Substantia nigra (tissue), 51 donors: ENCODE measurements at places on chromosomes 1 and 21.
A peak's percentile ranks its signal among the peaks of the same experiment; 100 is the strongest.

GRCh38 chr21:33478935-33479678, 667 bp downstream of the TMEM50B start:
- DNase-seq = peak; percentile 7

- DNase-seq = no peak
Observed at GRCh38 chr1:30738040-30738714, 14.8 kb upstream of the MATN1 start.

DNA sequence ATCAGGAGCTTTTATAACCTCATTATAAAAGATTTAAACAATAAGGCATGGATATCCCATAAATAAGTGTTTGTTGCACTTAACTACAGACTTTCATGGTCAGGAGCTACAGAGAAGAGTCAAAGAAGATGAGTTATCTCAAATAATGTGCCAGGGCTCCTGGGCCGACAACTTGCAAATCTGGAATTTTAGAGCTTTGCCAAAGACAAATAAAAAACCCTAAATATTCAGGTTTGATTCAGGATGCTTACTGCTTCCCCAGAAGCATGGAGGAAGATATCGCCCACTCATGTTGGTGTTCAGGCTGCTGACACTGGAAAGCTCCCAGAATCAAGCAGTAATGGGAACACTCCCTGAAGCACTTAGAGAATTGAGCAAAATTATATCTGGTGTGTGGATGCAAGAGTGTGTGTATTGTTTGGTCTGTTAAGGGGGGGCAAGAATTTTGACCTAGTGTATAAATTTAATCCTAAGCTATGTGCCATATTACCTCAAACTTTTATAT, 176.9 kb upstream of the ESRRG start:
- no peak for DNase-seq

GRCh38 chr21:43340491-43341377, 86.2 kb downstream of the SIK1 start:
- DNase-seq = no peak

DNA sequence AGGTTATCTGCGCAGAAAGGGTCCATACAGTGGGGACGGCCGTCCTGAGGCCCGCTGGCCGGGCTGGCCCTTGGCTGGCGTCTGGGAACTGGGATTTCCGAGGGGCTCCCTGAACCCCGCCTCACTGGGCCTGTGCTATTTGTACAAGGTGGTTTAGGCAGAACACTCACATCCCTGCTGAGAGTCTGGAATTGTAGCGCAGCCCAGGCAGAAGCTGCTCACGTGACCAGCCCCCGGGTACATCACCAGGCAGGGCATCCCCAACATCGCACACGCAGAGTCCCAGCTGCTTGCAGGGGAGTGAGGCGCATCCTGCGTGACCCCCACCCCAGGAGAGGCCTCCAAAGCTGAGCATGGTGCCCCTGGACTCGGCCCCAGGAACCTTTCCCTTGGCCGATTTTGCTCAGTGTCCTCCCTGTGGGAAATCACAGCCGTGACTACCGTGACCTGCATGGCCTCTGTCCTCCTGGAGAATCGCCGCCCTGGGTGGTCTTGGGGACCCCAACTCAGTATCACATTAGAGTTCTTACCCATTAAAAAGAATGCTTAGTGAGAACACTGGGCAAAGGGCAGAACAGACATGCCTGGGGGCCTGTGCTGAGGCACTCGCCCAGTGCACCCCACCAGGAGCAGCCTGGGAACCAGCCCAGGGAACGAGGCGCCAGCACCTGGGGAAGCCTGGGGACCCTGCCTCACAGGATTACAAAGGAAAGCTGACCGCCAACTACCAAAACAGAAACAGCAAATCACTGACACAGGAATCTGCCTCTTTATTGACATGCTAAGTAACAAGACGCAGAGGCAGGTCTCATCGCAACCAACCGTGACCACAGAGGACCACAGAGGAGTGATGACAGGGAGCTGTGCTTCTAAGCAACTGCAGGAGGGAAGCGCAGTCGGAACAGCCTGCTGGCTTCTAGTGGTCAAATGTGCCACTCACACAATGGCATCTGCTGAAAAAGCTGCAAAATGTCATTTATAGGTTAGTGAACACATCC, 33.5 kb downstream of the UBE2G2 start:
- no peak for DNase-seq

DNA sequence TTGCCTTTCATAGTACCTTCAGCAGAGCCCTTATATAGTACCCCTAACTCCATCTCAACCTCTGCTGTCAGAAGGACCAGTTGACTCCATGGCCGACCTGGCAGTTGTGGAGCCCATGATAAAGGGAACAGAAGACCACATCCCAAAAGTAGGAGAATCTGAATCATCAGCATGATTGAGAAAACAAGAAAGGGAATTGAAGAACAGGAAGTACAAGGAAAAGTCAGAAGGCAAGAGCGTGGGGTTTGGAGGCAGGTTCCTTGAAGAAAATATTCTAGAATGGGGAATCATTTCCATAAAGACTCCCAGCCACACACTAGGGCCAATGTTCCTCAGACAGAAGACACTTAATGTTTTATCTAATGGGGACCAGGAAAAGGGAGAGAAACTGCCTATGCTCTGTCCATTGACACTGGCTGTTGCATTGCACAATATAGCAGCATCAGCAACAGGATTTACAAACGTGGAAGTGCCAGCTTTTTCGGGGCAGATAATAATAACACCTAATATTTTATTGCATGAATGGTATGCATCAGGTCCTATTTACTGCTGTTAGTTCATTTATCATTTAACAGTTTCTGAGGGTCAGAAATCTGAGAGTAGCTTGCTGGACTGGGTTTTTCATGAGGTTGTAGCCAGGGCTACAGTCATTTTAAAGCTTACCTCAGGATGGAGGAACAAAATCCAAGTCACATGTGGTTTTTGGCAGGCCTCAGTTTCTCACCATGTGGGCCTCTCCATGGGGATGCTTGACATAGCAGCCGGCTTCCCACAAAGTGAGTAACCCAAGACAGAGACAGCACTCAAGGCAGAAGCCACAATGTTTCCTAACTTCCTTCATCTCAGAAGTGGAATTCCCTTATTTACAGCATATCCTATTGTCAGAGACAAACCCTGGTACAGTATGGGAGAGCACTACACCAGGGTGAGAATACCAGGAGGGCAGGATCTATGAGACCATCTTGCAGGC, 483.4 kb downstream of the PLPP3 start:
- DNase-seq = no peak

GRCh38 chr1:44860331-44860730, 17.3 kb upstream of the PTCH2 start:
- DNase-seq = no peak

- DNase-seq = no peak
Observed at GRCh38 chr1:202233804-202234203, 40.2 kb downstream of the LGR6 start.

DNA sequence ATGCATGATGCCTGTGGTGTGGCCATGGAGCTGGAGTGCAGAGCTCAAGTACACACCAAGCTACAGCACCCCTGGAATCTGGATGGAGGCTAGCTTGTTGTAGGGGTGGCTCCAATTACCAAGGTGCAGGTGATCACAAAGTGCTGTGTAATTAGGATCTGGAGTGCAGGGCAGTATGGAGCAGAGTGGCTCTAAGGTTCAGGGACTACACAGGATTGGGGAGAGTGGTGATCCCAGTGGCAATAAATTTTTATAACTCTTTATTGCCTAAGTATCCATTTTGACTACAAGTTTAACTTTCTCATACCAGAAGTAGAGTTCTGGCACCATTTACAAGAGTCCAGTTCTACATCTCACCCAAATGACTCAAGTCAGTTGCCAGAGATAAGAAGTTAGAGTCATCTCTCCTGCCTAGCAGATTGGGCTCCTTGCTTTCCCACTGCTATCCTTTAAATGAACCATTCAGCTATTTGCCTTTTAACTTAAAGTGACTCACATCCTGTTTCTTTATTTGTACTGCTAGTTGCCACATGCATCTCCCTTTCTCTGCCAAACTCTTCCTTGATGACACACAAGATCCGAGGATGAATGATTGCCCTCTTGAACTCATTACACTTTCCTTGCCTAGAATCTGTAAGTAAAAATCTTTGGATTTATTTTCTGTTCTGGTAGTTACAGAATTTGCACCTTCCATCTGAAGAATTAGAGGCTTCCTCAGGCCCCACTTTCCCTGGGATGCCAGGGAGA, 427.2 kb downstream of the KCNT2 start:
- no peak for DNase-seq

DNA sequence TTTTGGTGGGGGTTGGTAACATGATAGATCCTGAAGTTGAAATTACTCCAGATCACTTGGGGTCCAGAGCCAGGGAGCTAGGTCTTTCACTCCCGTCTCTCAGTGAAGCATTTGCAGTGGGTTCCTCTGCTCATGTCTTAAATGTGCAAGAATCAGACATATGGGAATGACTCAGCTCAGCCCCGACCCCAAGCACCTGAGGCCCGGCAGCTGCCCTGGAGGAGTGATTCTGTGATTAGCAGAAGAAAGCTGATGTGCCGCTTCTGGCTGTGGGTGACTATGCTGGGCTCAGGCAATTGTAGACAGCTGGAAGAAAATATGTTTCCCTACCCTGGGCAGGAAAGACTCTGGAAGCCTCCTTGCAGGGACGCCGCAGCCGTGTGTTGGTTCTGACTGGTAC, 601.7 kb downstream of the NPHP4 start:
- DNase-seq = no peak

- no peak for DNase-seq
Observed at GRCh38 chr1:56360021-56360420, 219.3 kb downstream of the PLPP3 start.

- no peak for DNase-seq
Observed at GRCh38 chr1:70767377-70767776, 280.2 kb downstream of the PTGER3 start.
